B cell (primary cell): ENCODE measurements at places on chromosomes 12 and 14. TPM values are rescaled to one million over a fixed set of nuclear protein-coding genes. Genes with fewer than 3 reads are reported as not detected.

LRIG3 gene
- not detected in 2 replicates for total RNA-seq

RNASE1 gene
- total RNA-seq: 0.81 TPM in 1 of 2 replicates, not detected in the other

KRT80 gene
- total RNA-seq: not detected in 2 replicates

MIP gene
- total RNA-seq: not detected in 2 replicates

EDDM3A gene
- total RNA-seq: not detected in 2 replicates

ANKRD33 gene
- total RNA-seq: not detected in 2 replicates

TRPV4 gene
- not detected in 2 replicates for total RNA-seq

ADAM20 gene
- 2.3 and 2.7 TPM in 2 replicates for total RNA-seq

OR4K15 gene
- total RNA-seq: not detected in 2 replicates

FAM90A1 gene
- total RNA-seq: 0.17 and 0.34 TPM in 2 replicates

ESPL1 gene
- total RNA-seq: 1.7 and 2.4 TPM in 2 replicates

SLCO1C1 gene
- total RNA-seq: not detected in 2 replicates

COL2A1 gene
- not detected in 2 replicates for total RNA-seq
